ENCODE measurements at places on chromosomes 3 and 15.

- no peak for DNase-seq
These were observed 55.0 kb downstream of the LRRC49 start for GRCh38 chr15:70947351-70948335.

DNA sequence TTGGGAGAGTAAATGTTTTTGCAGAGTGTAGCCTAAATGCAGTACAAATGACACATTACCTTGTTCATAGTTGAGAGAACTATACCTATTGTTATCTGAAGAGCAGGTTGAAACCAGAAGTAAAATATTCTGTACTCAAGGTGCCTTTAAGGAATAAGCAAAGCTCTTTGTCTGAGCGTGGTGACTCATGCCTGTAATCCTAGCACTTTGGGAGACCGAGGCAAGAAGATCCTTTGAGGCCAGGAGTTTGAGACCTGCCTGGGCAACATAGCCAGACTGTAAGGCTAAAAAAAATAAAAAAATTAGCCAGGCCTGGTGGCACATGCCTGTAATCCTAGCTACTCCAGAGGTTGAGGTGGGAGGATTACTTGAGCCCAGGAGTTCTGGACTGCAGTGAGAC is 2.2 kb upstream of the RNF13 start:
- no peak for DNase-seq

- DNase-seq: no peak
These were observed 29.6 kb upstream of the ADAMTS9 start for GRCh38 chr3:64717411-64717810.

DNA sequence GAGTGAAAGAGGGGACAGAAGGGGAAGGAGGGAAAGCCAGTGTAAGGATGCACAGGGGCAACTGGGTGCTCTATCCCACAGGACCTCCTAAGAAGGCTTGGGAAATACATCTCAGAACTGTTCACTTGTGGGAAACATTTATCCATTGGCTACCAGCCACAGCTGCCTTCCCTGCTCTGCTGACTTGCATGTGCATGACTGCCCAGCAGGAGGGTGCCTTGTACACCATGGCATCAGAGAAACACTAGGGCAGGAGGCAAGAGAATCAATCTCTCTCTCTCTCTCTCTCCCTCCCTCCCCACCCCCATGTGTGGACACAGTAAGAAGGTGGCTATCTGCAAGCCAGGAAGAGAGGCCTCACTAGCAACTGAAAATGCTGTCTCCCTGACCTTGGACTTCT is 62.9 kb upstream of the ZBTB38 start:
- no peak for DNase-seq

- DNase-seq: no peak
These were observed 61.2 kb upstream of the XRN1 start for GRCh38 chr3:142509079-142509478.

DNA sequence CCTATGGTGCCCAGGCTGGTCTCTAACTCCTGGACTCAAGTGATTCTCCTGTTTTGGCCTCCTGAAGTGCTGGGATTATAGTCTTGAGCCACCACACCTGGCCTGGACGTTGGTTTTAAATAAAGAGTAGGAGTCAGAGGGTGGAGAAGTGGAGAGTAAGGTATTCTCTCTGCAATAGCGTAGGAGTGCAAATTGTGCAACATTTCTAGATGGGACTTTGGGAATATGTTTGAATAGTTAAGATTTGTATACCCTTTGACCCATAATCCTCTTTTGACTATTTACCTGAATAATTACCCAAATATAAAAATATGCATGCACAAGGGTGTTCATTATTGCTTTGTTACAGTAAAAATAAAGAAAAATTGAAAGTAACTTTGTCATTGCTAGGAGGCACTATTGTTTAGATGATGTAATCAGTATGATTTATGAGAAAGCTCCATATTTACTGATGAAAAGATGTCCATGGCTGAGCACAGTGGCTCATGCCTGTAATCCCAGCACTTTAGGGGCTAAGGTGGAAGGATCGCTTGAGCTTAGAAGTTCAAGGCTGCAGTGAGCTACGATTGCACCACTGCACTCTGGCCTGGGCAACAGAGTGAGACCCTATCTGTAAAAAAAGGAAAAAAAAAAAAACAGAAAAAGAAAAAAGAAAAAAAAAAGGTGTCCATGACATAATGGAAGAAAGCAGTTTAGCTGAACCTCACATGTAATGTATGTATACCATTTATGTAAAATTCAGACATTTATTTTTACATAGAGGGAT is 15.1 kb upstream of the XYLB start:
- DNase-seq: no peak

GRCh38 chr3:181629711-181630110 is 82.0 kb upstream of the SOX2 start:
- DNase-seq: no peak

- DNase-seq: no peak
These were observed 57.2 kb downstream of the SNX4 start for GRCh38 chr3:125462722-125463299.

DNA sequence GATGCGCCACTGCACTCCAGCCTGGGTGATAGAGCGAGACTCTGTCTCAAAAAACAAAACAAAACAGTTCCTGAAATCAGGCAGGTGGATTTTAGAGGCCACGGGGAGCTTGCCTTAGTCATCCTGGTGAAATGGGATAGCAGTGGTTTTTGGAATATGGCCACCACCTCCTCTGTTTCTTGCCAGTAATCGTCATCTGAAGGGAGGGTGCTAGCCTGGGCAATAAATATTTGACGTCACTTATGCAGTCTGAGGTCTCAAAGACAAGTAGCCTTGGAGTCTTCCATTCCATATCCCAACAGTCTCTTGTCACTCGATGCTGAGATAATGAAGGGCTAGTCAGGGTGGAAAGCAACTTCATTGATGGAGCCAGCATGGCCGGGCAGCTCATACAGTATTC is 55.2 kb downstream of the KCNAB1 start:
- no peak for DNase-seq

- no peak for DNase-seq
These were observed 18.7 kb upstream of the MTMR14 start for GRCh38 chr3:9630550-9631139.

DNA sequence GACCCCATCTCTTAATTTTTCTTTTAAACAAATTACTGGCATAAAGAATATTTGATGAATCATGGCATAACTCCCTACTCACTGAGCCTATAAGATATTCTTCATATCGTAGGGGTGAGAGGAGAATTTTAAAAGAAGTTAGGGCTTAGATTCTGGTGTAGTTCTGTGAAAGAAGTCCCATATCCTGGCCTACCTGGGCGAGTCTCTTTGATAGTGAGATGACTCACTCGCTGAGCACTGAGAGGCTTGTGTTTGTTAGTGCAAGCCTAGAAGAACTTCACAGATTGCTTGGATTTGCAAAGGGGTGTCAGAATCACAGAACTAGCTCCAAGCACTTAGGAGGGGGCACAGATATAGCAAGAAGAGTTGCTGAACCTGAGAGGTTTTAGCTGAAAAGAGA is 133.8 kb upstream of the TMC3 start:
- no peak for DNase-seq

DNA sequence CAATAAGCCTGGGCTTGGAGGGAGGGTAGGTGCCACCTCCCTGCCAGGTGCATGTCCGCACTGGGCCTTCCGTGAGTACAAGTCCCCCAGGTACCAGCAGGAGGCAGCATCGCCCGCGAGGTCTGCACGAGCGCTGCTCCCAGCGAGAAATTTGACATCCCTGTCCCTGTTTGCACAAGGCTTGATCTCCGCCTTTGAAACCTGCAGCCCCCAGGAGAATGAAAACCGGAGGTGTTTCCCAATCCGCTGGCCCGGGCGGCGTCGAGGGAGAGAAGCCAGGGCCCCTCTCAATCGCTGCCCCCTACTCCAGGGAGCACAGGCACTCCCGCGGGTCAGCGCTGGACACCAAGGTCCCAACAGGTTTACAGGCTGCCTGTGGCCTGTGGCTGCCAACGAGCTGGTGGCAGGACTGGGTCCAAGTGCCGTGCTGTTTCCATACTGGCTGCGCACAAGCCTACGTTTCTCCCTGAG is 961 bp downstream of the HAPLN3 start:
- peak; percentile 74 for DNase-seq

GRCh38 chr3:30315447-30315846 is 291.0 kb upstream of the TGFBR2 start:
- DNase-seq: no peak

- DNase-seq: no peak
These were observed 676 bp downstream of the CNOT10 start for GRCh38 chr3:32685543-32686185.

- DNase-seq: no peak
These were observed 335.9 kb downstream of the LPP start for GRCh38 chr3:188489639-188490405.

- no peak for DNase-seq
These were observed 773 bp downstream of the ANKRD28 start for GRCh38 chr3:15796771-15797641.

DNA sequence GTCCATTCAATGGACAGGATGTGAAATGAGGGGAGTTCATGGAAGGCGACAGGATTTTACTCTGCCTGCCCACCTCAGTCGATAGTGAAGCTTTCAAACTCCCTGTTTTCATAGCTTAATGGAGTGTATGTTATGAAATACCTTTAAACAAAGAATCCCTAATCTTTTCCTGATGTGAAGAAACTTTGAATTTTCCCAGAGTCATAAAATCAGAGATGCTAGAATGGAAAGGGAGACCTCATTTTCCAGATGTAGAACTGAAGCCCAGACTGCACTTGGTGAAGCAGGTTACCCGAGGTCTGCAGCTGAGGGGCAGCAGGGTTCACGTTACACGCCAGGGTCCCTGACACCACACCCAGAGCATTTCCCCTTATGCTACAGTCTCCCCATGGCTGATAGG is 34.7 kb upstream of the LACTB start:
- DNase-seq: no peak

DNA sequence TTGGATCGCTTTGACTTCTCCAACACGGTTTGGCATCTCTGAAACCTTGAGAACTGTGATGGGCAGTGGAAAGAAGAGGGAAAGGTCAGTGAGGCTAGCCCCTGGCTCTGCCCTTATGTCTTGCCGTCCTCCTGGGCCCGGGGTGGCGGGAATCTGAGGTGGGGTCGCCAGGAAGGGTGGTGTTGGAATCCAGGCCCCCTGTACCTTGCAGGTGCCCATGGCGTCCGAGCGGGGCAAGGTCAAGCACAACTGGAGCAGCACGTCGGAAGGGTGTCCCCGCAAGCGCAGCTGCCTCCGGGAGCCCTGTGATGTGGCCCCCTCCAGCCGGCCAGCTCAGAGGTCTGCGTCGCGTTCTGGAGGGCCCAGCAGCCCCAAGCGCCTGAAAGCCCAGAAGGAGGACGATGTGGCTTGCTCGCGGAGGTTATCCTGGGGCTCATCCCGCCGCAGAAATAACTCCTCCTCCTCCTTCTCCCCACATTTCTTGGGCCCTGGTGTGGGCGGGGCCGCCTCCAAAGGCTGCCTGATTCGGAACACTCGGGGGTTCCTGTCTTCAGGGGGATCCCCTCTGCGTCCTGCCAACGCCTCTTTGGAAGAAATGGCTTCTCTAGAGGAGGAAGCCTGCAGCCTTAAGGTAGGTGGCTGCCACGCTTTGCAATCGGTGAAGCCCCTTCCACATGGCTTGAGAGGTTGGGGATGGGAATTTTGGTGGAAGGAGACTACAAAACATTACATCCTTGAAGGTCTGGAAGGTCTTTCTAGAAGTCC is 907 bp downstream of the TATDN2 start:
- DNase-seq: peak; percentile 40

DNA sequence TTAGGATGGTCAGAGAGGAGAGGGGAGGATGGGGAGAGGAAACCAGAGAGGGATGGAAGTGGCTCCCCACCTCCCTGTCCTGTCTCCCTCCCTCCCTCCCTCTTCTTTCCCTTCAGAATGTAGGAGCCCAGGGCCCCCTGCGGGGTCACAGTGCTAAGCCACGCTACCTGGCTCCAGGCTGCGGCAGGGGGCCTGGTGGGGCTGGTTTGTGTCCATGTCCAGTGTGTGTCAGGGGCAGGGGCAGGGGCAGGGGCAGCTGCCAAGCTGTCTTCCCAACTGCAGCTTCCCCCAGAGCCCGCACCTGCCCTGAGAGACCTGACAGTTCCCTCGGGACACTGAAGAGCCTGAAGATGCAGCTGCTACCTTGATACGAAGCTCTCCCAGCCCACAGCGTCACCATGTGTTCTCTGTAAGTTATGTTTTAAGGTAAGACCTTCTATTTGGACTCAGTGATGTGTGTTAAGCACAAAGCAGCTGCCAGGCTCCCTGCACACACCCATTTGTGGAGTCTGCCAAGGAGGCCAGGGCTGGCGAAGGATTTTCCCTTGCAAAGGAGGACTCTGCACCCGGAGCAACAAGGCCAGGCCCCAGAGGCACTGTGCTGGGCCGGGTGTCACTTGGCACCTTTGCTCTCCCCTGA is 121.8 kb upstream of the SMAD3 start:
- DNase-seq: no peak

GRCh38 chr15:34514251-34514670 is 69.2 kb downstream of the GOLGA8B start:
- no peak for DNase-seq

DNA sequence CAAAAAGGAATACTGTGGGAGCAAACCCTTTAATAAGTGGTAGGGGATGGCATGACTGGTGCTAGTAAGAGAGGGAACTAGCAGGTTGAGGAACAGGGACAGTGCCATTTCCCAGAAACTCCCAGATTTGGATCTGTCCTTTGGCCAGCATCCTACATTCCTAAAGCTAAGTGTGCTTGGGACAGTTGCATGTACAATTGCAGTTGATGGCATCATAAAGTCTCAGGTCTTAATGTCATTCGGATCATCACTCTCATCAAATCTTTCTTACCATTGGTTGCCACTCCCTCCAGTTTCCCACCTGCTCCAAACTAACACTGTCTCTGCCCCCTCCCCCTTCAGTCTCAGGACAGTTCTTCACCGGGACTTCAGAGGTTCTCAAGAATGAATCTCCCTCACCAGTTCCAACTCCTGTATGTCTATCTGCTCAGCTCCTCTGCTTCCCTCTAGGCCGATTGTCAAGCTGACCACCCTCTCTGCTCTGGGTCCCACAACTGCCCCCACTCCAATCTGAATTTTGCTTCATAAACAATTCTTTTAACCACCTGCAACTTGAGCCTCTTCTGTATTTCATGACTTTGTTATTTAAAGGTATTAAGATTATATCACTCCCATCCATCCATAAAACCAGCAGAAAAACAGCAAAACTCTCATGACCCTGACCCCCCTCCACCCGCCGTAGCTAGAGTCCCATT is 260.8 kb downstream of the CGGBP1 start:
- no peak for DNase-seq
